ENCODE measurements at places on chromosomes 7 and 10.

DNA sequence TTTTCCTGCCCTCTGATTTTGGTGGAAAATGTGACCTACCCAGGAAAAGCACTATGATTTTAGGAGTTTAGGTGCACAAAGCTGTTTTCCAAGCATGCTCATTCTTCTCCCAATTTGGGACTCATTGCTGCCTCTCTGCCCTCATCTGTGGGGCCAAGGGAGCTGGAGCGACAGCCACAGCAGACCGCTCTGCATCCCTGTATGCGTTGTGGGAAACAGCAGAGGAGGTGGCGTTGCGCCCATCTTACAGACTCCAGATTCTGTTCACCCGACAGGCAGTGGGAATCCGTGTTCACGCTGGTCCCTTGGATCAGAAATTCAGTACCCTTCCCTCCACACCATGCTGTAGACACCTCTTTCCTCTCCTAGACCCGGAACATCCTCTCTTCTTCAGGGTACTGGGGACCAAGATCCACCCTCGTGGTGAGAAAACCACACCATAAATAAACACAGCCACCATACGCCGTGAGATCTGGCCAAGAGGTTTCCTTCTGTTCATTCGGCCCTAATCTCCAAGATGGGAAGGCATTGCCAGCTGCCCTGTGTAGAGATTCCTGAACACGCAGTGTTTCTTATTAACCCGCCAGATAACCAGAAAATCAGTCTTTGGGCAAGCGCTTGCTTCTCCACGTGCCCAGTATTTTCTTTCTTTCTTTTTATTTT, 87.9 kb downstream of the CUX1 start:
- no peak for DNase-seq

GRCh38 chr10:131167036-131167860, 144.3 kb downstream of the TCERG1L start:
- DNase-seq: no peak

DNA sequence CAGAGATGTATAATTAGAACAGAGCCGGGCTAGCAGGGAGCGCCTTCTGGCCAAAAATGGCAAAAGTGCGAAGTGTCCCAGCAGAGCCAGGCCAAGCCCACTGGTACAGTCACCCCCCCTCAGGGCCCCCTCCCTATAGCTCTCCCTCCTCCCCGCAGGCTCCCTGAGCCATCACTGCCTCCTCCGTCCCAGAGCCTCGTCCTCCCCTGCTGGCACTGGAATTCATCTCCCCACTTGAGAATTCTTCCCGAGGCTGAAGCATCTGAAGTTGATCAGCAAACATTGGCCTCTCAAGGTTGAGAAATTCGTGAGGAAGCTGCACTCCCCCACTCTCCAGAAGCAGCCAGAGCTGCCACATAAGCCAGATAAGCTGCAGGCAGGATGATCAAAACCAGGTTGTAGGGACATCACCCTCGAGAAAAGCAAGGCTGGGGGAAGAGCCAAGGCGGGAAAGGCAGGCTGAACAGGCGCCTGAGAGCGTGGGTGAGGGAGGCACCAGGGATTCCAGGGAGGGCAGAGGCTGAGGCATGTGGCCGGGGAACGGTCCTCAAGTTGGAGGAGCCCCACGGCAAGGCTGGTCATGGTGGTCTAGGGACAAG, 23.4 kb downstream of the CAMK2G start:
- DNase-seq: no peak

DNA sequence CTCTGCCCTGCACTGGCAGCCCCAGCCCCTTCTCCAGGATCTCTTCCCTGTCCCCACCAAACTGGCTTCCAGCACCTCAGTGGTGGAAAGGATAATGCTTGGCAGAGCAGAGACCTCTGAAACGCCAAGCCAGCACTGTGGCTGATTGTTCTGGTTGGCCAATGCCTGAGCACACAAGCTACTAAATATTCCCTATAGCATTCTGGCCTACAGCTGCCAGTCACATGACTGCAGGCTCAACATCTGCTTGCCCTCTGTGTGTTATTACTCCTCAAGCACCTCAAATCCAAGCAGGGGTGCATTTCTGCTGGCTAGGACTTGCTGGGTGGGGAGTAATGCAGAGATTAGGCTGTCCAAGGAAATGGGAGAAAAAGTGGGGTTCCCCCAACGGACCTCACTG, 6.1 kb downstream of the TBATA start:
- DNase-seq: no peak

DNA sequence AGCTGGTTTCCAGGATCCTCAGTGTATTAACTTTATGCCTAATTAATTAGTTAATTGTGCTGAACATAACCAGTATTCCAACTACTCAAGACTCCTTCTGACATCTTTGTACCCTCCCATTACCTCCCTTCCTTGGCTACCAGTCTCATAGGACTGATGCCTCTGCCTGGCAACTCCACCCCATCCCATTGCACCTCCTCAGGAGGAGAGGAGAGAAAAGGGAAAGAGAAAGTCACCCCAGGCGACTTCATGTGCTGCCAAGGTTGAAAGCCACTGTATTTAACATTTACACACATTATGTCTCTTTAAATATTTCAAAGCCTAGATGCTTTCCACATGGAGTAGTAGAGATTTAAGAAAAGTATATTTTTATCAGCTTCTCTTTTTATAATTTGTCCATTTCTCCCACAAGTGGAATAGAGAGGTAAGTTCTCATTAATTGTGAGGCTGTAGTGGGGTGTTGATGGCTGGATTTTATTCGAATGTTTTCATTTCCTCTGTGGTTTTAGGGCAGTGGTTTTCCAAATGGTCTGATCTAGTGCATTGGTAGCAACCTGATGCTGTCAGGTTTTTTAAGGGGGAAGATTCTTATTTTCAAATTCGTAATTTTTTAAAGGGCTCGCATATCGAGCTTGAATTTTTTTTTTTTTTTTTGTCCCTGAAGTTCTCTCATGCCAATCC, 148.0 kb downstream of the BICC1 start:
- no peak for DNase-seq

Measured in NCI-H1694 (cell line).